ENCODE measurements at places on chromosomes 2 and 18. TPM values are rescaled to one million over a fixed set of nuclear protein-coding genes. Genes with fewer than 3 reads are reported as not detected.

DNA sequence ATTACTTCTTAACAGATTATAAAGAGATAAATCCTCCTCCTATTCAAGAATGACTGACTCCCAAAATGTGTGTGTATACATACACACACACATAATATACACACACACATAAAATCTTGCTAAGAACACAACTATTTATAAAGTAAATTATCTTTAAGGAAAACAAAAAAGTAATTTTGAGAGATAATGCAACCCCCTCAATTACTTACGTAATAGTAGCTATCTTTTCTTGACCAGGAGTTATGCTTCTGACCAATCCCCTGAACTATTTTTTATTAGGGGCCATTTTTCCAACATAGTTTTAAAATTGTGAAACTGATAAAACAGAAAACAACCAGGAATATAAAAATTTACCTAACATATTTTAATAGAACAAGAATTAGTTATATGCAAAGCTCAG is 113.0 kb upstream of the CHRNA1 start:
- DNase-seq = no peak

FBXO15 gene
- 0.29 TPM for total RNA-seq

- no peak for DNase-seq
These were observed 26.8 kb downstream of the STK17B start for GRCh38 chr2:196144513-196145126.

DNA sequence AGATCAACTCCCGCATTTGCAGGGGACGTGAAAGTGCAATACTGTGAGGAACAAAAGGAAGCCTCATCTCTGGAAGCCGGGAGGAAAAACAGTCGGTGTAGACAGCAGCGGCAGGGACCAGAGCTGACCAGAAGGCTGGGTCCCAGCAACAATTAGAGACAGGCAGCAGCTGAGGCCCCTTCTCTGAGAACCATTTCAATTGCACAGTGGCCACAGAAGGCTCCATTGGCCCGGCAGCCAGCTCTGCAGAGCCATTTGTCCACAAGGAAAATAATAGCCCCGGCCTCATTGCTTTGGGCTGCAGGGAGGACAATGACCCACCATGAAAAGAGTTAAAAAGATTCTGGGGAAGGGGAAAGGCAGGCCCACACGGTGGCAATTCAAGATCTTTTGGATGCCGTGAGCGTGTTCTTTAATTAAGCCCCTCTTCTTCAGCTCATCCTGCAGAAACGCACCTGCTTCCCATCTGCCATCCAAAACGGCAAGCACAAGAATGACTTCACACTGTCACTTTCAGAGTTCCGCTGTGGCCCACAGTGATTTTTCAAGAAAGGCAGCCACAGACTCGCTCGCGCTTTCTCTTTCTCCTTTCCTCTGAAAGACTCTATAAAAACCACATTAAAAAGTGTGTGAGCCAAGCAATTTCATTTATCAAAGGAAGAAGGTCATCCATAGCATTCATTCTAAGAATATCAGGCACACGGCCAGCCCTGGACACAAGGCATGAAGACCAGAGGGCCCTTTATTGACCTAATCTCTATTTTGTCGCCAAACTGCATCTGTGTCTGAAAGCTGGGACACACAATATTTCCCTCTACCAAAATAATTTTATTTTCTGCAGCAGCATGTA is 293.6 kb downstream of the SOX11 start:
- DNase-seq = no peak

DNA sequence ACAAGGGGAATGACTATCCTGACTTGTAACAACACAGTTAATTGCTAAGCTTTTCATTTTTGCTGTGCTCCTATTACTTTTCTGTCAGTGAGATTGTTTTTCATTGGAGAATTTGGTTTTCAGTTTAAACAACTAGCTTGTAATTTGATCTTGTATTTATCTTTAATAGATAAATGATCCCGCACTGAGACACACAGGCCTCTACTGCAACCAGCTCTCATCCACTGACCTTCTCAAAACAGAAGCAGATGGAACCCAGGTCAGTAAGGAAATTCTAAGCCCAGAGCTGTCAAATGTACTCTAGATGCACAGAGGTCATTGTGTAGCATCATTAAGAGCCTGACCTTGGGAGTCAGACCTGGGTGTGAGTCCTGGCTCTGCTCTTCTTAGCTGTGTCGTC is 30.7 kb downstream of the PTRHD1 start:
- no peak for DNase-seq

DNA sequence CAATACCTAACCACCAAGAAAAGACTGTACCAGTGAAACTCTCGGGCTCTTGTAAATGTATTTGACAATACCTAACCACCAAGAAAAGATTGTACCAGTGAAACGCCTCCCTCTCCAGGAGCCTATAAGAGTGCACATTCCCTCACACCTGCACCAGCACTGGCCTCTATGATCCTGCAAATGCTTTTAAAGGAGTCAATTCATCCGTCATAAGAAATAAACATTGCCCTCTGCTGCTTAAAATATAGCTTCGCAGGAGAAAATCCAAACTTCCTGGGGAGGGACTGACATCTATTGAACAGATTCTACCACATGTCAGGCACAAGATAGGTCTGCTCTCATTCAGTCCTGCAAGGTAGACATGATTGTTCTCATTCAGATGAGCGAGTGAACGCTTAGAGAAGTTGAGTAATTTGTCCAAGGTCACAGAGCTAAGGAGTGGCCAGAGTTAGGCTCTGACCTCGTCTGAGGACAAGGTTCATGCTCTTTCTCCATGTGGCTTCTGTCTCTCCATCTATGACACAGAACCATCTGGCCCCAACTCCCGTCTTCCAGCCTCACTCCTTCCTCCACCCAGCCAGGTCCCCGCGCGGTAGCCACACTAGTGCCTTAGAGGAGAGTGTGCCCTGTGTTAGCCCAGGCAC is 38.7 kb downstream of the MCFD2 start:
- DNase-seq = no peak

GRCh38 chr2:73759285-73759764 is 20.6 kb downstream of the DUSP11 start:
- DNase-seq = no peak

- DNase-seq = no peak
These were observed 31.9 kb upstream of the FOSL2 start for GRCh38 chr2:28360718-28361293.

DNA sequence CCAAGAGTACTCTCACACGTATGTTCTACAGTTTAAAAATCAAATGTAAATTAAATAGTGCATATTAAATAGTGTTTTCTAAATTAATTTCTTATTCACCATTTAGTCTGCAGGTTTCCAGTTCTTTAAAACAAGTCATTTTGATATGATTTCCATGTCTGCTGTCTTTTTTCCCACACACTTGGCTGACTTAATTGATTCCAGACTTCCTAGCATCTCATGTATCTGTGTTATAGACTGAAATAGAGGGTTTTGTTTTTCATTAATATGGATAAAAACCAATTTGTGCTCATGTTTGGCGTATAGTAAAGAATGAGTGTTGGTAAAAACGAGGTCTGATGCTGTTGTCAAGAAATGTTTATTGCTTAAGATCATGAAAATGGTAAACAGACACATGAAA is 104.3 kb downstream of the SRBD1 start:
- no peak for DNase-seq

GRCh38 chr2:229231328-229231868 is 39.7 kb downstream of the PID1 start:
- DNase-seq = no peak

TRIM43 gene
- total RNA-seq = not detected

- peak; percentile 39 for DNase-seq
These were observed 47.5 kb downstream of the KCNIP3 start for GRCh38 chr2:95344656-95345055.

ZAP70 gene
- 1.3 TPM for total RNA-seq

LYG2 gene
- total RNA-seq = not detected

DNA sequence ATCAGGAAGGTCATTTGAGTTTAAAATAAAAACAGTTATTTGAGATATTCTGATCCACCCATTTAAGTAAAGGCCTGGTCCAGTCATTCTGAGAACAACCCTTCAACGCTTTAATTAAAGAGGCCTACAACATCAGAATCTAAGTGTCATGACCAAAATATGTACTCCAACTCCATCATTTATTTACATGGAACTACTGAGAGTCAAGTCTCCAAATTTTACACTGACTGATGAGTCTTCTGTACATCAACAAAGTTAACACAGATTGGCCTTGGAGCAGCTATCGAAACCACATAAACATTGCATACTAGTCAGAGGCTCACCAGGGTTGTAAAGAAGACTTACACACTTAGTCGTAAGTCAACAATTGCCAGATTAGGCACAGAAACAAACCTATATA is 37.1 kb downstream of the PIEZO2 start:
- DNase-seq = no peak

HOXD10 gene
- total RNA-seq = 1.7 TPM

- DNase-seq = no peak
These were observed 440.3 kb downstream of the NRXN1 start for GRCh38 chr2:50591642-50592041.

- DNase-seq = no peak
These were observed 40.5 kb downstream of the CAVIN2 start for GRCh38 chr2:191806396-191806795.

DNA sequence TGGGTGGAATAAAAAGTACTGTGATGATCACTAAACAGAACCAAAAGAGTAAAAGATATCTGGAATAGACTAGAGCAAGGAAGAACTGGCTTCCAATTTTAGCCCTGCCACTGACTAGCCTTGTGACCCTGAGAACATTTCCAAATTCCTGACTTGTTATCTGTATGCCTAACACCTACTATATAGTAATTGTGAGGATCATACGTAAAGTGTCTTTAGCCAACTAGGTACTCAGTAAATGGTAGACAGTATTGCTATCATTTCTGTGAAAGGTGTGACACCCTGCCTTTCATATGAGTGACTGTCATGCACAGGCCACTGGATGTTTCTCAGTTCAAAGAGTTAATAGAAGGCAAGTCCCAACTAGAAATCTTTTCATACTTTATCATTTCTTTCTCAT is 29.8 kb downstream of the CYTIP start:
- DNase-seq = no peak

DNA sequence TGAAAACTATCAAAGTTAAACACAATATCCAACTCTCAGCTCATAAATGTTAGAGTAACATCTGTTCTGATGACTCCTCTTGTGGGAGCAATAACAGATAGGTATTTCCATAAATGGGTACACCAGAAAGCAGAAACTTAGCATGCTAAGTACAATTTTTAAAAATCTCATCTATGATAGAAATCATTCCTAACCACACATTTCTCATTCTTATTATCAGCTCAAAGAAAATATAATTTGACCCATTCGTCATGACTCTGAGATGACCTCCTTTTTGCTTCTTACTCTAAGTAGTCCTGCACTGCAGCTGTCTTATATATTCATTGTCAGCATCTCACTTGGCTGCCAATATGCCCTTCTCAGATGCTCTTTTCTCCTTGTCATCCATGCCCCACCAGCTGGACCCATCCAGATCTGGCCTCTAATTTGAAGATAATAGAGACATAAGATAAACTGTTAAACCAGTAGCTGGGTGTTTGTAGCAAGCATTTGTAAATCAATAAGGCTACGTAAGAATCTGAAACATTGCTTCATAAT is 298.3 kb downstream of the KCNS3 start:
- no peak for DNase-seq

DNA sequence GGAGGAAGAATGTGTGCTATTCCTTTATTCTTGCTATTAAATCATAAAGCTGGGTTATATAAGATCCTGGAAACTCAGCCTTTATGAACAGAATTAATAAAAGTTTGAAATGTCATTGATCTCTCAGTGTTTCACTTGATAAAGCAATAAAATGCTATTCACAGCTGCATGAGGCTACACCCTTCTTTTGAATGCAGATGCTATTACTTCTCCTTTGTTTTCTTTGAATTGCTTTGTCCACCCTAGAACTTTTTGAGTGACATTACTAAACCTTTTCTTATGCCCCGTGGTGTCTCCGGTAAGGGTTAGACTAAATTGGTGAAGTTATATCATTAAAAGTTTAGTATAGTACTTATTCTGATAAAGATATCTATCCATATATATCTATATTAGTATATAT is 18.9 kb downstream of the SERPINB5 start:
- DNase-seq = no peak

DNA sequence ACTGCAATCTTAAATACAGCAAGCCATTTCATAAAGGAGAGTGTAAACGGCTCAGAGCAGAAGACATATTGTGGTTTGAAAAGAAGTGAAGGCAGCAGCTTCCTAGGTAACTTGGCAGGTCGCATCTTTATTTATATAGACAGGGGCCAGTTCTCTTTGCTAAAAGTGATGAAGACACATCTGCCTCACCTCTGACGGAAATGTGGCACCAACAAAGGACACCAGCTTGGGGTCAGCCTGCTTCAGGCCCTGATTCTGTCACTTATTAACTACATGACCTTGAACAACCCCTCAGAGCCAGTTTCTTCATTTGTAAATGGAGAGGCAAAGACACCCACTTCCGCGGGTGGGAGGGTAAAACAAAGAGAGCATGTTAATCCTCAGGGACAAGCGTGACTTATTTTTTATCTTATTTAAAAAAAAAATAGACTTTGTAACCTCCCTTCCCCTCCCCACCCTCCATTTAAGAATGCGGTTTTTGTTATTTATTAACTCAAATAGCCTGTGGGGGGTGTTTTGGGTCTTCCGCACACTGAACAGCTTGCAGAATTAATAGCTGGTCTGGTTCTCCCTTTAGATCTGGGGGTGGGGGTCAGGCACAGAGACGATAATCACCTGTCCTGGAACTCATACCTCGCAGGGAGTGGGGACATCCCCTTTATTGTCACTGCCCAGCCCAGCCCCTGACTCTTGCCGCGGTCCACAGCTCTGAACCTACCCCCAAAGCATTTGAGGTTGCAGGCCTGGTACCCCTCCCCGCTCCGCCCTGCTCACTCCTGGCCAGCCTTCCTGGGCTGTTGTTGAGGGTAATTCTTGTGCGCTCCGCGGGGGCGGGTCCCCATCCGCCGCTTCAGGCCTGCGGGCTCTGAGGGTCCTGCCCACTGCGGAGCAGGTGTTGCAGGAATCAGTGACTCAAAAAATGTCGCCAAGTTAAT is 64.2 kb upstream of the TMEM17 start:
- no peak for DNase-seq

- DNase-seq = peak; percentile 51
These were observed 942 bp upstream of the ZNF236 start for GRCh38 chr18:76821356-76821874.

- no peak for DNase-seq
These were observed 691 bp downstream of the BIRC6 start for GRCh38 chr2:32357318-32358110.

DNA sequence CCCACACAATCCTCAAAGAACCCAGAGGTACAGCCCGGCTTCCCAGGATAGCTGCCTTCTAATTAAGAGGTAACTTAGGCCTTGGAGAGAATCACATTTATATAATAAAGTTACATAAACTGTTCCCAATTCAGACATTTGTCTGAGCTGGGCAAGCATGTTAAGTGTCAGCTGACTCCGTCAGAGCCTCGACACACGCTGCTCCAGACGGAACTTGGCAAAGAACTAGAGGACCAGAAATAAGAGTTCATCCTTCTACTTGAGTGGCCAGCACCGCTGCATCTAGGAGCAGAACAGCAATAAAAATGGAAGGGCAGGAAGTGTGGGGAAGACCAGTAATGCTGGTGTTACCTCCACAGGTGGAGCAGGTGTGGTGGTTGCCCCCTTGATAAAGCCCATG is 80.5 kb downstream of the MYO5B start:
- no peak for DNase-seq

MLPH gene
- total RNA-seq = 7.3 TPM
